Omental fat pad (tissue), 4 donors: ENCODE measurements at places on chromosomes 2 and 18. TPM values are rescaled to one million over a fixed set of nuclear protein-coding genes. Genes with fewer than 3 reads are reported as not detected.

- no peak for DNase-seq
These were observed 102.5 kb downstream of the ATL2 start for GRCh38 chr2:38274286-38275276.

GRCh38 chr18:6145645-6146306 is 250.5 kb upstream of the TMEM200C start:
- DNase-seq, result no peak

DNA sequence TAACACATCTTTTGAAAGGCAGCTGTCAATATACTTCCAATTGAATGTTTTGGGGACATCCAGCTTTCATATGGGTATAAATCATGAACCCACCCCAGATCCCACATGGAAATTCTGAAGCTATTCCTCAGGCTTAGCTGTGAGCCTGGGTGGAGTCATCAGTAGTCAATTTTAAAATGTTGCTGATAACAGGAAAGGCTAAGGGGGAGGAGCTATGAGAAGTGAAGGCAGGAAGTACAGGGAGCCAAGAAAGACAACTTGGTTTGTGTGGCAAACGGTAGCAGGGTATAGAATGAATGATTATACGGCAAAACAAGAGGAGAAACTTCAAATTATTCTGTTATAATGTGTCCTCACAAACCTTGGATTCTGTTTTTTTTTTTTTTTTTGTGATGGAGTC is 108.6 kb downstream of the QPCT start:
- no peak for DNase-seq

GRCh38 chr2:148306027-148306426 is 285.1 kb downstream of the MBD5 start:
- DNase-seq, result no peak

- no peak for DNase-seq
These were observed 64.4 kb downstream of the KLHL29 start for GRCh38 chr2:23449413-23449812.

GRCh38 chr2:41420219-41420618 is 627.6 kb upstream of the PKDCC start:
- DNase-seq, result no peak

GRCh38 chr2:196725218-196725617 is 74.3 kb downstream of the GTF3C3 start:
- DNase-seq, result no peak

GRCh38 chr18:70693246-70693645 is 404.4 kb downstream of the SOCS6 start:
- no peak for DNase-seq

DNA sequence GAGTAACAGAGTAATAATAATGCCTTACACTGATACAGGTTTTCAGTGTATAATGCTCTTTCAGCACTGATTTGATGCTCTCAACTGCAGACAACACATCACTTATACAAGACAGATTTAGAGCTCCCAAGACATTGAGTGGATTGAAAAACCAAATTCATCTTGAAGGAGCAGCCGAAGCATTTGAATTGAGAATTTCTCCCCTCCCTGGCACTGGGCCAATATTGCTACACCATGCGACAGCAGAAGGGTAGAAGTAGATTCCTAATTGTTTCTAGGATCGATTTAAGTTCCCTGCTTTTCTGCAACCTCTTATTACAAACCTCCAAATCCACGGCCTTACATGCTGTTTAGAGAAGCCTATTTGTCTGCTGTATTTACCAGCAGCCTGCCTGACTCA is 15.5 kb downstream of the CENPA start:
- no peak for DNase-seq

DNA sequence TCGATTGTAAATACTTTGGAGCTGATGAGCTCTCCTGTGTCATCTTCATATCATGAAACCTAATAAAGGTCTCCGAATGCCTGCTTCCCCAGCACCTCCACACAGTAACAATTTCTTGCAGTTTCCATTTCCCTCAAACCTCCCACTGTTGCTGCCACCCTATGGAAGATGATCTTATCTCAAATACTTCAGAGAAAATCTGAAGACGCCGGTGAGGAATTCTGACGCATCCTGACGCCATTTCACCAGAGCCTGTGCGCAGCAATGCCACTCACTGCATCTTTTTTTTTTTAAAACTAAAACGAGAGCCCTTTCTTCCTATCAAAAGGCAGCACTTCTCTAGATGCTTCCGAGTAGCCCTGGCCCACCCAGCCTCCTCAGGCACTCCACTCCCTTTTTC is 31.9 kb upstream of the GNAL start:
- no peak for DNase-seq

DNA sequence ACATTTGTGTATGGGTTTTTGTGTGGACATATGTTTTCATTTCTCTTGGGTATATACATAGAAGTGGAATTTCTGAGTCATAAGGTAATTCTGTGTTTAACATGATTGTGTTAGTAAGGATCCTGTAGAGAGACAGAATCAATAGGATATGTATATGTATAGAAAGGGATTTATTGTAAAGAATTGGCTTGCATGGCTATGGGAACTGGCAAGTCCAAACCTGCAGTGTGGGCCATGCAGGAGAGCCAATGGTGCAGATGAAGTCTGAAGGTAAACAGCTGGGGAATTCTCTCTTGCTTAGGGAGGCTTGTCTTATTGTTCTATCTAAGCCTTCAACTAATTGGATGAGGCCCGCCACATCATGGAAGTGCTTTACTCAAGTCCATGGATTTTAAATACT is 39.2 kb upstream of the IL1R2 start:
- DNase-seq, result no peak

GRCh38 chr2:190088917-190089316 is 26.4 kb upstream of the MSTN start:
- no peak for DNase-seq

- no peak for DNase-seq
These were observed 74.1 kb downstream of the CABYR start for GRCh38 chr18:24212939-24213338.

DNA sequence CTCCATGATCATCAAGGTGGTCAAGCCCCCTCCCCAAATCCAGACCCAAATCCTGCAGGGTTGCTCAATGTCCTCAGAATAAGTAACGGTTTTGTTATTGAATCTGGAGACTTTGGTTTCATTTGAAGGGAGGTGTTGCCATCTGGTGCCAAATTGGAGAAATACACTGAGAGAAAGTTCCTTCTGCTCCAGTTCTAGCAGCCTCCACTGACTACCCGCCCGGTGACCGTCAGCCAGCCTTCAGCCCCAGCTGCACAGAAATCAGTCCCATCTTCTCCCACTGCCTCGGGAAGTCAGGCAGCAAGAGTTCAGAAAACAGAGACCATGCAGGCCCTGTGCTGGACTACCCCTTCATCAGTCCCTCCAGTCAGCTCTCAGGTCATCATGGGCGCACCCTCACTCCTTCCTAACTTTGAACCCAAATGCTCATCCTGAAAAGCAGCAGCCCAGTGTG is 38.7 kb downstream of the PKDCC start:
- no peak for DNase-seq

DNA sequence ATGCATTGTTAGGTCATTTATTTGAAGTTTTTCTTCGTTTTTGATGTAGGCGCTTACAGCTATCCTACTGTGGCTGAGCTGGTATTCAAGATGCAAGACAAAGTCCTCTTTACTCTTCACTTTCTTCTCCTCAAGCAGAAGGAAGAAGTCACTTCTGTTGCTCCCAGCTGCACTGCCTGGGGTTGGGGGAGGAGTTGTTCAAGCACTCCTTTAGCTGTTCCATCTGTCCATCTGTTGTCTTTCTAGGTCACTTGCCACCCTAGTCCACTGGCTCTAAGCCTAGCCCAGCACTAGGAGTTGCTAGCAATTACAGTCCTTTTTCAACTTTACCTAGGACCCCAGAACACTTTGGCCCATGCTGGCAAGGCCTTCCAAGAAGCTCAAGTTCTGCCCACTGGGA is 200.6 kb upstream of the RBMS1 start:
- DNase-seq, result no peak

DNA sequence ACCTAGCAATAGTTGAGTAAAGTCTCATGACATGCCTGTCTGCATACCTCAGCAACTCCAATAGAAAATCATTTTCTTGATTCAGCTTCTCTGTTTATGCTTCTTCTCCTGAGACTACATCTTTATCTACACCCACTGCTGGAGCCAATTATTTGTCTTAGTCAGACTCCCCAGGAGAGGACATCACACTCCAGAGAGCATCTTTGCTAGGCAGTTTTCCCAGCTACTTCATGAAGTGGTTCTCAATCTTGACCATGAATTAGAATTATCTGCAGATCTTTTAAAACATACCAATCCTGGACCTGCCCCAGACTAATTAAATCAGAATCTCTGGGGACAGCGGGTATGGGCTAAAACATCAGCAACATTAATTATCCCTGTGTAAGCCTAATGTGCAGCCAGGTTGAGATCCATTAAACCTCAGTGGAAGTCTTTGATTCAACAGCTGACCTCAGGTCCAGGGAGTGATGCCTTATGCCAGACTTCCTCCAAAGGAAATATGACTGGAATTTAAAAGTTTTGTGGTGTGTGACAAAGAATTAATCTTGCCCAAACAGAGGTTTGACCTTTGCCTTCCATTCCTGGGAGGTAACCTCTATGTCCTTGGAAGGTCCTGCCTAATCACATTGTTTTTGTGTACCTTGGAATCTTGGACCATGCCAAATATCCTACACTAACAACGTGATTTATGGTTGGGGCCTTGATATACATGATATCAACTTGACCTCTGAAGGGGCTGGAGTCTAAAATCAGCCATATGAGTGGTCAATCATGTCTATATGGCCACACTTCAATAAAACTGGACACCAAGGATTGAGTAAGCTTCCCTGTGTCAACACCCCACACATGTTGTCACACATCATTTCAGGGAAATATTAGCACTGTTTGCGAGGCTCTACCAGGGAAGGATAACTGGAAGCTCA is 99.3 kb upstream of the DNAJC10 start:
- no peak for DNase-seq

DNA sequence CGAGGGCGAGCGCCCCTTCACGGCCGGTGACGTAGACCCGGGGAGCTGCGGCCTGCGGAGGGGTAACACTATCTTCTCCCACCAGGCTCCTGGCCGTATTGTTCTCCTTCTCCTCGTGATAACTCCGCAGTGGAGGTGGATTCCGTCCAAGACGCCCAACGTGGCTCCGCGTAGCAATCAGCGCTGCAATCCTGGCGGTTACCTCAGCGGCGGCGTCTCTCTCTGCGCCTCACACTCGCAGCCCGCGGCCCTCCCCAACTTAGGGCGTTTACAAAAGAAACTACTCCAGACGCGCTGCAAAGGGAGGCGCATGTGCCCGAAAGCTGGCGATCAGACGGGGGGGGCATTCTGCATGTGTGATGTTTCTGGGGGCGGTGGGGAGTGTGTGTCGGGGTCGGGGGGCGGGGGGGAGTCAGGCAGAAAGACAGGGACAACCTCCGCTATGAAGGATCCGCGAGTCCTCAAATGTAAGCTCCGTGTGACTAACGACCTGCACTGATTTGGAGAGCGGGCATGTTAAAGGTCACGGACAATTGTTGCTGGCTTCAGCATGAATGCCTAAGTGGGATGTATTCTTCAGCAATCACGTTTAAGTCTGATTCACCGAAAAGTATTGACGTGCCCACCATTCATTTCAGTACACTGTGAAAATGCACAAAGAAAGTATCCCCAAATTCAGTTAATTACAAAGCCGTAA is 1.3 kb upstream of the ZNF516 start:
- no peak for DNase-seq

DNA sequence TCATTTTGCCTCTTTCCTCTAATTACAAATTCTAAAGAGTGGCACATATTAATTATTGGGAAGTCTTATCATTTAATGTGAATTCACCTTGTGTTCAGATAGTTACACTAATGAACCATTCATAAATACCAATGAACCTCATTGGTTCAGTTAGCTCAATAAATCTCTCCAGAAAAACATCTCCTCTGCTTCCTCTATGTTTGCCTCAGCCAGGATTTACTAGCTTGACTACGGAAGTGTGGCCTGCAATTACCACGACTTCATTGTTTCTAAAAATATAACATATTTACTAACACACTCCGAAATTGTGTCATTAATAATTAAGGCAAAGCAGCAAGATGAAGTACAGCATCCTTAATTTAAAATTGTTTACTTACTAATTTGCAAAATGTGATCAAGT is 103.3 kb downstream of the PLA2R1 start:
- DNase-seq, result no peak

DNA sequence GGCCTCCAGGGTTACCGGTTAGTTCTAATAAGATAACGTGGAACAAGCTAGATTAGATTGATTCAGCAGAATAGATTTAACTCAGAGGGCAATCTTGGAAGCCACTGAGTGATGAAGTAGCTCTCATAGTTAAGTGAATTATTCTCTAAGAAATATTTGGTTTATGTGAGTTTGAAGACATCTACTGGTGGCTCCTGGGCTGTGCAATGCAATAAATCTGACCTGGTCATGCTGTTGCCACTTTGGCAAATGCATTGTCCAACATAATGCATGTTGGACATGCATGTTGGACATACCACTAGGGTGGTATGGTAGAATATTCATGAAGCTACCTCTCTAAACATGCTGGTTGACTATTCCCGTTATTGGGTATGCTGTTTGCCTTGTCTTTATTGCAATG is 493.7 kb upstream of the VRK2 start:
- DNase-seq, result no peak

DNA sequence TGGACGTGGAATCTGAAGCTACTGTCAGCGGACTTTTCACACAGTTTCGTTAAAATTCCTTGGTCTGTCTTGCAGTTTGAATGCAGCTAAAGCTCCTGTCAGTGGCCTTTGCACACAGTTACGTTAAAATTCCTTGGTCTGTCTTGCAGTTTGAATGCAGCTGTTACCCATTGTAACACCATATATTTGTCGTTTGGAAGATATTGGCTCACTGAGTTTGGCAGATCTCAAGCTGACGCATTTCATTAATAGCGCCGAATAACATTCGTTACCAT is 1.0 kb downstream of the LIMS1 start:
- DNase-seq, result no peak

GRCh38 chr2:85011098-85011497 is 40.1 kb downstream of the KCMF1 start:
- no peak for DNase-seq

DNA sequence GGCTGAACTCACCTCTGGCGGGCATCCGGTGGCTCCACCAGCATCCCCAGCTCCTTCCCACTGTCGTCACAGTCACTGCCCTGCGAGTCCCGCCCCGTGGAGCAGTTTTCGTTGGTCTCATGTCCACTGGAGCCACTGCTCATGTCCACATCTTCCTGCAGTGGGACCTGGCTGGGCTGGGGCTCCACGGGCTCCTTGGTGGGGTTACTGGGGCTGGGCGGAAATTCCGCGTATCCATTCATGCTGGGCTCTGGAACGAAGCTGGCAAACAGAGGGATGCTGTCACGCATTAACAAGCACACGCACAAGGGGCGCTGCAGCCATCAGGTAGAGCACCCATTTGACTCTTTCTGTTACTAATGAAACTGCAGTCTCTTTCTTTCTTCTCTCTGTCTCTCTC is 10.7 kb downstream of the PER2 start:
- DNase-seq, result no peak

- no peak for DNase-seq
These were observed 19.8 kb upstream of the TXNDC2 start for GRCh38 chr18:9865764-9866490.

GRCh38 chr2:74304332-74305148 is 38.7 kb downstream of the SLC4A5 start:
- no peak for DNase-seq

The LRRTM4 gene
- total RNA-seq, result not detected

The SLC30A3 gene
- not detected for total RNA-seq

The GPR35 gene
- total RNA-seq, result 1.5 TPM

The PID1 gene
- 75.5 TPM for total RNA-seq

The DOK1 gene
- 39.4 TPM for total RNA-seq

The EMILIN2 gene
- 56.4 TPM for total RNA-seq

The FSHR gene
- total RNA-seq, result not detected

The INSIG2 gene
- 8.5 TPM for total RNA-seq

The ADD2 gene
- 3.8 TPM for total RNA-seq

The CDH2 gene
- total RNA-seq, result 1.9 TPM

The NEU2 gene
- total RNA-seq, result not detected
